Fibroblast of gingiva (primary cell): ENCODE measurements at places on chromosomes 6 and 20.

GRCh38 chr6:88547768-88548167 lies 381.6 kb upstream of the CNR1 start:
- no peak for DNase-seq

GRCh38 chr6:170307080-170307545 lies 555 bp downstream of the FAM120B start:
- DNase-seq: no peak

GRCh38 chr6:3905945-3906845 lies 57.0 kb downstream of the FAM50B start:
- peak; percentile 21 for DNase-seq

DNA sequence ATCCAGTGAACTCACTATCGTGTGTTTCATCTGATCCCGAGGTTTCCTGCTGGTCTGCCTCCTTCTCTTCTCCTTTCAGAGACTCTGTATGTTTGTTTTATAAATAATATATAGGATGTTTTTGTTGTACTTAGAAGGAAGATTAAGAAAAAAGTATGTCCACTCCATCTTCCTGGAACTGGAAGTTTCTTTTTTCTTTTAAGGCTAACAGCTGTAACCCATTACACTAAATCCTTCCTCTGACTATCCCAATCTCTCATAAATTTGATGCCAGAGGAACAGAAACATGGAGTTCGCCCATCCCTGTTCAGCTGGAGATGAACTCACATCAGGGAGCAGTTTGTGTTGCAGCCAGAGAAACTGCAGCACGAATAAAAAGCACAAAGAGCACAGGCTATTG lies 20.7 kb downstream of the RIPK1 start:
- DNase-seq: peak; percentile 41

- DNase-seq: no peak
Measured at GRCh38 chr6:5173810-5174209, 86.9 kb downstream of the LYRM4 start.
